ENCODE measurements at places on chromosomes 1 and 21. TPM values are rescaled to one million over a fixed set of nuclear protein-coding genes. Genes with fewer than 3 reads are reported as not detected.

- H3K27ac ChIP-seq, result peak overlapping the region; percentile 62
- H3K27me3 ChIP-seq, result peaks cover 4% of the 10 kb centered on the region
- peaks cover 7% of the 10 kb centered on the region for H3K36me3 ChIP-seq
- no peak for DNase-seq
- H3K4me3 ChIP-seq, result peak overlapping the region; percentile 49
Measured at GRCh38 chr1:201468501-201468843, 516 bp downstream of the PHLDA3 start.

GRCh38 chr1:72202761-72203160 lies 79.6 kb downstream of the NEGR1 start:
- no peak overlapping the region for H3K27ac ChIP-seq
- H3K4me3 ChIP-seq, result no peak overlapping the region
- H3K36me3 ChIP-seq, result no peaks in the 10 kb centered on the region
- H3K27me3 ChIP-seq, result no peaks in the 10 kb centered on the region
- no peak for DNase-seq

DNA sequence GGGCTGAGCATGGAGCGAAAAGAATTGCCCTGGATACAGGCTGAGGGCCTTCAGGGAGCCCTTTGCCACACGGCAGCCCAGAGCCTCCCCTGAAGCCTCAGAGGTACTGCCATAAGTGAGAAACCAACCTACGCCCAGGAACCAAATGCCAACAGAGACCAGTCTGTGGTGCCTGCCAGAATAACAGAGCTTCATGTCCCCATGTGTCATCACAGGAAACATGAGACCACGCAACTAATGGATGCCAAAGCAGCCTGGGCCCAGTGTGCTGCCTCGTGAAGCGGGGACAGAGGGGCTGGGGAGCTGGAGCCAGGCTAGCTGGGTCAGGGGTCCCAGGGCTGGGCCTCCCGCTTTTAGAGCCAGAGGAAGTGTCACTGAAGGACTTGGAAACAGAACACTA lies 18.7 kb upstream of the STUM start:
- no peak for DNase-seq
- H3K4me1 ChIP-seq, result no peaks in the 10 kb centered on the region
- H3K4me3 ChIP-seq, result no peak overlapping the region
- H3K27ac ChIP-seq, result no peak overlapping the region
- H3K27me3 ChIP-seq, result no peaks in the 10 kb centered on the region

DNA sequence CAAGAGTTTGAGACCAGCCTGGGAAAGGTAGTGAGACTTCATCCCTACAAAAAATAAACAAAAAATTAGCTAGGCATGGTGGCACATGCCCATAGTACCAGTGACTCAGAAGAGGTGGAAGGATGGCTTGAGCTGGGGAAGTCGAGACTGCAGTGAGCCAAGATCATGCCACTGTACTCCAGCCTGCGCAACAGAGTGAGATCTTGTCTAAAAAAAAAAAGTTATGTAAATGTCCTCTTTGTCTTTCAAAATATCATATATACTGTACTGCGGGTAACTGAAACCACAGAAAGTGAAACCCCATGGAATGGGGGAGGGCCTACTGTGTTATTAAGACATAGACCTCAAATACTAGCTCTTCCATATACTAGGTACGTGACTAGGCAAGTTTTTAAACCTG lies 20.8 kb downstream of the ACADM start:
- no peak for DNase-seq
- H3K4me1 ChIP-seq, result no peaks in the 10 kb centered on the region
- H3K27ac ChIP-seq, result no peak overlapping the region
- H3K27me3 ChIP-seq, result no peaks in the 10 kb centered on the region
- peaks cover 9% of the 10 kb centered on the region for H3K36me3 ChIP-seq
- H3K4me3 ChIP-seq, result no peak overlapping the region

DNA sequence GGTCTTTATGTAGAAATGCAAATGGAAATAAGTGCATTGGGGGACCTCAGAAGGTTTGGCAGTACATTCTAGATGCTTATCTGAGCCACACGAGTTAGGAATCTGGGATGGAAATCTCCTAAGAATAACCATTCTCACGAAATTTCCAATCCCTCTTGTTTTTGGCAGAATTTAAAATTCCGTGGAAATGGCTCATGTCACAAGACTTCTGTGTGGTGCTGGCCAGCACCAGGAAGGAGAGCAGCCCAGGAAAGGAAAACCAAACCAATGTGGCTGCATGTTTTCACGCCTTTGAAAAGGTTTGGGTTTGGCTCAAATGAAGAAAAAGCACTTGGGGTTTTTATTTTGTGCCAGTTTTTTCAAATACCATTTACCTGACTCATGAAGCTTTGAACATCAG lies 80.1 kb upstream of the KCNK2 start:
- H3K27me3 ChIP-seq, result no peaks in the 10 kb centered on the region
- H3K27ac ChIP-seq, result no peak overlapping the region
- H3K4me1 ChIP-seq, result no peaks in the 10 kb centered on the region
- H3K4me3 ChIP-seq, result no peak overlapping the region
- H3K36me3 ChIP-seq, result no peaks in the 10 kb centered on the region

- H3K4me3 ChIP-seq, result no peak overlapping the region
- H3K36me3 ChIP-seq, result no peaks in the 10 kb centered on the region
- DNase-seq, result peak; percentile 70
- H3K27ac ChIP-seq, result peak overlapping the region; percentile 0
- H3K4me1 ChIP-seq, result peaks cover 37% of the 10 kb centered on the region
Measured at GRCh38 chr1:180157576-180158057, 2.9 kb downstream of the QSOX1 start.

DNA sequence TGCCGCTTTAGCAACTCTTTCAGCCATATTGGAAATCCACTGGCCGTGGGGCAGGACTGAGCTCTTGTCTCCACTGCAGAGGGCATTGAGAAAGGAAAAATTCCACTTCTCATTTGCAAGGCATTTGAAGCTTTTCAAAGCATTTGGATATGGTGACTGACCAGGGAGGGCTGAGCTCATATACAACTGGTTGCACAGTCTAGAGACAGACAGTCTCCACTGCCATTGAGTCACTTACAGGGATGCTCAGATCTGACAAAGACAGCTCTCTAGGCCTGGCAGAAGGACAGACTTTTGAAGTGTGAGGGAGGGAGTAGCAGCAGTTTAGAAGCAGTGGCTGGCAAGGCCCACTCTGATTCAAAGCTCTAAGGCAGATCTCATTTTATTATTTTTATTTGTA lies 24.2 kb downstream of the NCF2 start:
- no peak overlapping the region for H3K4me3 ChIP-seq
- DNase-seq, result no peak
- no peaks in the 10 kb centered on the region for H3K4me1 ChIP-seq
- no peak overlapping the region for H3K27ac ChIP-seq
- no peaks in the 10 kb centered on the region for H3K27me3 ChIP-seq

The CDK11B gene
- 24.6 TPM for polyA plus RNA-seq

DNA sequence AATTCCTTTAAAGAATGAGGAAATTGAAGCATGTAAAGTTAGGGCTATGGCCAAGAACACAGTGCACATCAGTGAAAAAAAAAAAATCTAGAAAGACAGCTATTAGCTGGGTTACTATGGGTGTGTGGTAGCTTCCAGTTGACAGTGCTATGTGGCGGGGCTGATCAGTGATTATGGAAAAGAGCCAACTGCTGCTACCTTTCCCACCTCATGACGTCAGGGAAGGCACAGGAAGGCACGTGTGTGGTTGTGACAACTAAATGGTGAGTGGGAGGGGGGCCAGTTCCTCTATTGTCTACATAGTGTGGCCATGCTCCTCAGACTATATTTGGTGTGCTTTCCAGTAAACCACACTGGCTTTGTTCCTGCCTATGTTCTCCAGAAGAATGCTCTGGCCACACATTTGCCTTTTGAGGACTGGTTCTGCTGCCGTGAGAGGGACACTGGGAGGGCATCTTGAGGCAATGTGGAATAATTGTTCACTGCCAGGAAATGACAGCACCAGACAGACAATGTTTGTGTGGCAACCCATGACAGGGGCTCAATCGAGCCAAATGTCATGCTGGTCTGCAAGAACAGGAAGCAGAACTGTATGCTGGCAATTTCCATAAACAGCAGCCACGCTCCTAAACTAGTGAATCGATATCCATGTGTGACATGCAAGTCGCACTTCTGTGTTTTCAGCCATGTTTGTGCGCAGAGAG lies 3.0 kb upstream of the SDE2 start:
- no peak overlapping the region for H3K4me3 ChIP-seq
- H3K27me3 ChIP-seq, result no peaks in the 10 kb centered on the region
- H3K4me1 ChIP-seq, result peaks cover 6% of the 10 kb centered on the region
- no peaks in the 10 kb centered on the region for H3K36me3 ChIP-seq
- H3K27ac ChIP-seq, result no peak overlapping the region

DNA sequence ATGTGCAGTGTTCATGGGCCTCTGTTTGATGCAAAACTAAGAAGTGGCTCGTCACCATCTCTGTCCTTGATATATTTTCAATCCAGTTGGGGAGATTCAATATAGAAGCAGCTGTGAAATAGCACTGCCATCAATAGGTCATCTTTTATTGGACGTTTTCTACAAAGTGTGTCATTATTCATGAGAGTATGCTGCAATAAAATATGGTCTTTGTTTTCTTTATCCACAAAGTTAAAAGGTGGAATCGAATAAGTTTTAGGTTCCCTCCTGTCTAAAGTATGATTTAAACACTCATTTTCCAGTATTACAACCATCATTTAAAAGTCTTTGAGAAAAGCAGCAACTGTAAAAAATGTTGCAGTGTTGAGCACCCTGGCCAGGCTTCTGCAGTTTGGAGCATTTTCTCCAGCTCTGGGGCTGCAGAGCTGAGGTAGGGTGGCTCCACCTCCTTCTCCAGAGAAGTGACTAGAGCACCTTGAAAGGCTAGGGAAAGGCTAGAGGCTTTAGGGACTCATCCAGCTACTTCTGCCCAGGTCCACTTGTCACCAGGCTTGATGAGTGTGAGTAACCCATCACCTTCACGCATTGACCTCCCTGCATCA lies 56.5 kb upstream of the DNAH14 start:
- no peak for DNase-seq
- H3K4me3 ChIP-seq, result no peak overlapping the region
- H3K27ac ChIP-seq, result no peak overlapping the region

- H3K4me3 ChIP-seq, result no peak overlapping the region
- no peaks in the 10 kb centered on the region for H3K27me3 ChIP-seq
- H3K27ac ChIP-seq, result no peak overlapping the region
Measured at GRCh38 chr1:61301824-61302657, 219.7 kb downstream of the NFIA start.

- H3K27me3 ChIP-seq, result no peaks in the 10 kb centered on the region
- H3K36me3 ChIP-seq, result peaks cover 2% of the 10 kb centered on the region
- peaks cover 3% of the 10 kb centered on the region for H3K4me1 ChIP-seq
- no peak for DNase-seq
Measured at GRCh38 chr1:231359113-231359512, 21.0 kb downstream of the SPRTN start.

The SNIP1 gene
- polyA plus RNA-seq, result 4.6 TPM

The AMY1A gene
- polyA plus RNA-seq, result not detected

- H3K27me3 ChIP-seq, result no peaks in the 10 kb centered on the region
- no peak for DNase-seq
- peaks cover 7% of the 10 kb centered on the region for H3K36me3 ChIP-seq
- H3K27ac ChIP-seq, result no peak overlapping the region
- no peak overlapping the region for H3K4me3 ChIP-seq
Measured at GRCh38 chr1:159011751-159012150, 2.0 kb downstream of the IFI16 start.

The CDC42BPA gene
- polyA plus RNA-seq, result 10.8 TPM

The LCA5L gene
- not detected for polyA plus RNA-seq

The SYT14 gene
- polyA plus RNA-seq, result not detected

DNA sequence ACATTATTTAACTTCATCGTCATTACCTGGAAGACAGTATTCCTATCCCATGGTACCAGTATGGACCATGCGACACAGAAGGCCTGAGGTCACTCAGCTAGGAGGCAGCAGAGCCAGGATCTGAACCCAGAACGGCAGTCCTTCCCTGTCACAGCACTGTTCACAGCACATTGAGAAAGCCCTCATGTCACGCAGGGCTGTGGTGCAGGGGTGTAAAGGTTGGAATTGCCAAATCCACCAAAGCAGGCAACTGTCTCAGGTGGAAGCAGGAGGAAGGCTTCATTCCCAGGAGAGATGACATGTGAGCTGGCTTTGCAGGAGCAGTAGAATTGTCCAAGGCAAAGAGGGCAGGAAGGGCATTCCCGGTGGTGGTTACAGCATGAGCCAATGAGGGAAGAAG lies 9.9 kb upstream of the TTC22 start:
- no peak overlapping the region for H3K4me3 ChIP-seq
- H3K27me3 ChIP-seq, result no peaks in the 10 kb centered on the region
- no peak for DNase-seq
- no peak overlapping the region for H3K27ac ChIP-seq

The PTGFR gene
- not detected for polyA plus RNA-seq

DNA sequence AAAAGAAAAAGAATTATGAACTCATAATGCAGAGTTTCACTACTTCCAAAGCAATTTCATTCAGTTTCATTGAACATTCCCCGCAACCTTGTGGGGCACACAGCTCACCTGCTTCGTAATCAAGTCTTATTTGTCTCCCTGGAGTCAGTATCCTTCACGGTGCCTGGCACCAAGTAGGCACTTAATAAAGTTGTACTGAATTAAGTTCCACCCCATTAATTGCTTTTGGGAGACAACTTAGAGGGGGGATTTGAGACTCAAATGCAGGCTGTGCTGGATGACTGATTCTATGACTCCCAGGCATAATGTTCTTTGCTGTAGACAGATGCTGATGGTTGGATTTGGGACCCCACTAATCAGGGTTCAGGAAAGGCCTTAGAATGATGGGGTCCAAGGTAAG lies 6.5 kb upstream of the ID3 start:
- H3K27me3 ChIP-seq, result no peaks in the 10 kb centered on the region
- no peak overlapping the region for H3K4me3 ChIP-seq
- DNase-seq, result no peak
- no peak overlapping the region for H3K27ac ChIP-seq

The SLC2A5 gene
- 175 TPM for polyA plus RNA-seq

- no peaks in the 10 kb centered on the region for H3K27me3 ChIP-seq
- no peaks in the 10 kb centered on the region for H3K36me3 ChIP-seq
- H3K27ac ChIP-seq, result no peak overlapping the region
- DNase-seq, result no peak
- H3K4me1 ChIP-seq, result peaks cover 4% of the 10 kb centered on the region
- H3K4me3 ChIP-seq, result no peak overlapping the region
Measured at GRCh38 chr1:7847599-7847998, 5.3 kb downstream of the UTS2 start.

DNA sequence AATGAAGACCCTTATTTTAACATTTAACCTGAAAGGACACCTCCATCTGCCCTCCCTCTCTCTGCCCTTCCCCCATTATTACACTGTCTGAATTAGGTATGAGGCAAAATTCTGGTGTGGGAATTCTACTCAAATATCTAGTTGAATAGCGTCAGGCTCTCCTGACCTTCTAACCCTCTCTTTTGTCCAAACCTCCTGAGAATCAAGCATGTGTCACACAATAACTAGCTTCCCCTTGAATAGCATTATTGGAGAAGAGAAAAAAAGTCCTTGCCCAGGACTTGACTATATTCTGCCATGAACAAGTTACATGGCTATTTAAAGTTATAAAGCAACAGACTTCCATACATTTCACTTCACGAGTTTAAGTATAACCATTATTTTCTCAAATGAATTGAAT lies 35.5 kb downstream of the USH2A start:
- no peaks in the 10 kb centered on the region for H3K27me3 ChIP-seq
- no peak overlapping the region for H3K27ac ChIP-seq
- H3K36me3 ChIP-seq, result no peaks in the 10 kb centered on the region
- no peak for DNase-seq
- H3K4me3 ChIP-seq, result no peak overlapping the region

The DYNLT5 gene
- 1.3 TPM for polyA plus RNA-seq

The RIT1 gene
- polyA plus RNA-seq, result 9.7 TPM

The LDLRAD1 gene
- not detected for polyA plus RNA-seq

The CLCA4 gene
- 0.47 TPM for polyA plus RNA-seq

Measured in small intestine (tissue), 16 donors.